Memory B cell (primary cell): ENCODE measurements at places on chromosomes 7 and 10.

DNA sequence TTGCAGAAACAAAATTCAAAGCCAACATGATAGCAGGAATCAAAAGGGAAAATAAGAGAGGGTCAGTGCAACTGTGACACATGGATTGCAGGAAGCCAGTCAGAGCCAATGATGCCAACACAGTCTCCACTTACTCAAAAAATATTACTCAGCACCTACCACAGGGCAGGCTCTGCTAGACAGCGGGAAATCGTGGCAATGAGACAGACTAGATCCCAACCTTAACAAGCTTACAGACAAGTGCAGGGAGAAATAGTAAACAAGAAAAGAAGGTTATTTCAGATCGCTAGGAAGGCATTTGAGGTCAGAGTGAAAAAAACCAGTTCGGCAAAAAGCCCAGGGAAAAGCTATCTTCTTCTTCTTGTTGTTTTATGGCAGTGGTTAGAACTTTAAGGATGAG, 45.2 kb upstream of the NPFFR1 start:
- no peak for DNase-seq

GRCh38 chr10:129900825-129901224, 63.2 kb downstream of the EBF3 start:
- no peak for DNase-seq

DNA sequence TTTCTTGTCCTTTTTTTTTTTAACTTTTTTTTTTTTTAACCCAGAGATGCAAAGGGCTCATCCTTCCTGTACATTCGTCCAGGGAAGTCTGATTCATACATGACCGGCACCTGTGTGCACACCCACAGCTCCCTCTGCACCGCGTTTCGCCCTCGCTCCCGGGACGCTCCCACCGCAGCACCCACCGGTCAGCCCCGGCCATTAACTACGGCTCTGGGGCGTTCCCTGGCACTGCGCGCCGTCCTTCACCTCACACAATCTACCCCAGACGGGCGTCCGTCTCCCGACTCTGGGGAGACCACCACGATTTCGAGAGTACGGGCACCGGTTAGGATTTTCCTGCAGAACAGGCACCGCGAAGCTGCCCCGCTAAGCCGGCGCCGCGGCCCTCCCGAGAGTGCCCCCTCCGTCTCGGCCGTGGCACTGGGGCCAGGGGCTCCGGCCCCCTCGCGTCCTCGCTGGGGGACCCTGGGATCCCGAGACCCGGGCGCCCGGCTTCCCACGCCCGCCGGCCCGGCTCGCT, 452 bp downstream of the ATE1 start:
- no peak for DNase-seq

DNA sequence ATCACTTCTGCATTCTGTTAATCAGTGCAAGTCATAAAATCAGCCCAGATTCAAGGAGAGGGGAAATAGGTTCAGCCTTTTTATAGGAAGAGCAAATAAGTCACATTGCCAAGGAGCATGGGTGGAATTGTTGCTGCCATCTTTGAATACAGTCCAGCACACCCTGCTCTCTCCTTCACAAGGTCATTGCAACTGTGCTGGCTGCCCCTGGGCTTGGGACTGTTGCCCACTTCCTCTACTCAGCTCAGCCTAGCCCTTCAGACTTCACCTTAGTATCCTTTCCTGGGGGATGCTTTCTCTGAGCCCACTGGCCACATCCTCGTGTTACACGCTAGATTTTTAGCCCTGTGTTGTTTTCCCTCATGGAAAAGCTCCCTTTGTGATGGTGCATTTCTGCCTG, 527.7 kb downstream of the GALNT17 start:
- DNase-seq, result no peak

DNA sequence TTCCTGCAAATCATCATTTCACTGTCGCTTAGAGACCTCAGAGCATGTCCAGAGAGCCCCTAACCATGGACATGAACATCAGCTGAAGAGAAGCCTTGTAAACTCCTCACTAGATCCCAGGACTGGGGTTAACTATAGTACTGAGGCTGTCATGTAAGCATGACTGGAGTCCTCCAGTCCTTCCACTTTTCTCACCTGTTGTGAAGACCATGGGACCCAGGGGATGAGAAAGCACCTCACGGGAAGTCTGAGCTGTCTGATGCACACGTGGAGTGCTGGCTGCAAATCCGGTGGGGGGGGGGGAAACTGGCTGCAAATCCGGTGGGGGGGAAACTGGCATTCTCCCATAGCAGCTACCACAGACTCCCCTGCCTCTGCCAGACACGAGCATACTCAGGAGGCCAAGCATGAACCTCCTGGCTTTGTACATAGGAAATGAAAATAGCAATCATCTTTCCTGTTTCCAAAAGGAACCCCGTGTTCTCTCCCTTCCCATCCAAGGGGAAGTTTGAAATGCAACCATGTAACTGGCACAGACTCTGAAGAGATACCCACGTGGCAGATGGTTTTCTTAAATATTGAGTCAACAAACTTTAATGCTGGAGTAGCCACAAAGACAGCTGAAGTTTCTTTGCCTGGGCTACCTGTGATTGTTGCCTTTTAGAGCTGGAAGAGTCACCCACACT, 261.4 kb downstream of the ZMYND11 start:
- DNase-seq, result no peak

- no peak for DNase-seq
These were observed 31.1 kb downstream of the ENKUR start for GRCh38 chr10:24984906-24985305.

DNA sequence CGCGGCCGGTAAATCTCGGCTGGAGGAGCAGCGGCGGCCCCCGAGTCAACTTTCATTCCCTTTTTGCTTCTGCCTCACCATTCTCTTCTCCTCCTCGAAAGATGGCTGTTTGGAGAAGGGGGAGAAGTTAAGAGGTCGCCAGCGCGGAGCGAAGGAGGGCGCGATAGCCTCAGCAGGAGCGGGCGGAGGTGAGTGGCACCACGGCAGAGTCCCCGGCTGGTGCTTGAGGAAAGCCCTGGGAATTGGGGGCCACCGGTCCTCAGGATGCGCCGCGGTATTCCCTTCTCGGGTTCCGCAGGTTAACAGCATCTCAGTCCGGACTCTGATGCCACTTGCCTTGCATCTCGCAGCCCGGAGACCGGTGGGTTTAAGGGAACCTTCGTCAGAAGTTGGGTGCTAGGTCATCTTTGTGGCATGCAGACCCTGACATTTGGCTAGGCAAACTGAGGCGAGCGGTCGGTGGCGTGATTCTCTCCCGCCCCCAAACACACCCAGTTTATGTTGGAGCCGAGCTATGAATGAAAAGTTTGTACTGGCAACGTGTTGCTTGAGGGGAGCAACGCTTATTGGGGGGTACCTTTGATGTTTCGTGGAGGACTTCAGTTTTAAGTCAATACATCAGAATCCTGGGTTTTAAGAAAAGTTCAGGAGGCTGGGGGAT, 59.5 kb upstream of the PRPS1L1 start:
- DNase-seq, result no peak

DNA sequence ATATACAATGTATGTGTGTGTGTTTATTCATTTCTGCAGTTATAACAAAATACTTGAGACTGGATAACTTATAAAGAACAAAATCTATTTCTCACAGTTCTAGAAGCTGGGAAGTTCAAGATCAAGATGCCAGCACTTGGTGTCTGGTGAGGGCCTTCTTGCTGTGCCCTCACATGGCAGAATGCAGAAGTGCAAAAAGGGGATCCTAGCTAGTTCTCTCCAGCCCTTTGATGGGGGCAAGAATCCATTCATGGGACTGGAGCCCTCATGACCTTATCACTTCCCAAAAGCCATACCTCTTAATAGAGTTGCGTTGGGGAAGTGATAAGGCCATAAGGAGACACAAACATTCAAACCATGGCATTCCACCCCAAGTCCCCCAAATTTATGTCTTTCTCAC, 8.4 kb downstream of the GRB10 start:
- DNase-seq, result no peak

- DNase-seq, result no peak
These were observed 34.9 kb downstream of the TASOR2 start for GRCh38 chr10:5719546-5719945.

DNA sequence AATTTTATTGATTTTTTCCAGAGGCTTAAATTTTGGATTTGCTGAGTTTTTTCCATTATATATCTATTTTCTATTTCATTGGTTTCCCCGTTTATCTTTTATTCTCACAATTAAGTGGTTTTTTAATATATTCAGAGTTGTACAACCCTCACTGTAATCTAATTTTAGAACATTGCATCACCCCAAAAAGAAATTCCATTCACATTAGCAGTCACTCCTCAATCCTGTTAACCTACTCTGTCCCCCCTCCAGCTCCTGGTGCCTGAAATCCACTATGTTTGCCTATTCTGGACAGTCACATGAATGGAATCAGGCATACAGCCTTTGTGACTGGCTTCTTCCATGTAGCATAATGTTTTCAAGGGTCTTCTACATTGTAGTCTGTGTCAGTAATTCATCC, 55.8 kb upstream of the ITGA8 start:
- no peak for DNase-seq
